Activated CD8-positive, alpha-beta memory T cell treated with anti-CD3 and anti-CD28 coated beads, Interleukin-2, amount 50 U/mL, for 4 hours (primary cell): ENCODE measurements at places on chromosomes 5 and 9.
A peak's percentile ranks its signal among the peaks of the same experiment; 100 is the strongest.

GRCh38 chr9:105157171-105157583 is 87.3 kb upstream of the SLC44A1 start:
- DNase-seq: no peak

DNA sequence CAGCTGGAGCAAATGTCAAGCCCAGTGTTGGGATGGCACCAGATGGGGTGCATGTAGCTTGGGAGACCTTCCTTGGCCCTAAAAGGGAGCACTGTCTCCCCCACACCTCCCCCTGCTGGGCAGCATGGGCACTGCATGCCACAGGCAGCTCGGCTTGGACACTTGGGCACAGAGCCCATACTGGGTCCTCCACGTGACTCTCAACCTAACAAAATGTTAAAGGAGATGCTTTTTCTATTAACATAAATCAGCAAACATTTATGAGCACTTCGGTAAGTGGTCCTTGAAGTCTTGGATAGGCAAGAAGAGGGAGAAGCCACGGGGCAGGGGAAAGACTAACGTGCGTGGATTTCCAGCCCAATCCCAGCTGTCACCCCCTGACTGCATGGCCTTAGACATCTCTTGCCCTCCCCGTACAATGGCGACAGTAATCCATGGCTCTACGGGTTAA is 23.9 kb upstream of the MAPK9 start:
- DNase-seq: peak; percentile 79

- peak; percentile 66 for DNase-seq
Observed at GRCh38 chr5:142611154-142611553, 74.7 kb downstream of the FGF1 start.

DNA sequence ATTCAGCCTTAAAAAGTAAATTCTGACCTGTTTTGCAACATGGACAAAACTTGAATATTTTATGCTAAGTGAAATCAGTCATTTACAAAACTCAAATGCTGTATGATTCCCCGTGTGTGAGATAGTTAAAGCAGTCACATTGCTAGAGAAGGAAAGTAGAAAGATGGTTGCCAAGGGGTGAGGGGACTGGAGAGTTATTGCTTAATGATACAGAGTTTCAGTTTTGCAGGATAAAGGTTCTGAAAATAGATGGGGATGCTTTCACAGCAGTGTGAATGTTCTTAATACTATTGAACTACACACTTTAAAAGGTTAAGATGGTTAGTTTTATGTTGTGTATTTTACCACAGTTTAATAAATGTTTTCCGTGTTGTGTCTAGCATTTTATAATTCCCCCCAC is 51.2 kb downstream of the SGCD start:
- no peak for DNase-seq

DNA sequence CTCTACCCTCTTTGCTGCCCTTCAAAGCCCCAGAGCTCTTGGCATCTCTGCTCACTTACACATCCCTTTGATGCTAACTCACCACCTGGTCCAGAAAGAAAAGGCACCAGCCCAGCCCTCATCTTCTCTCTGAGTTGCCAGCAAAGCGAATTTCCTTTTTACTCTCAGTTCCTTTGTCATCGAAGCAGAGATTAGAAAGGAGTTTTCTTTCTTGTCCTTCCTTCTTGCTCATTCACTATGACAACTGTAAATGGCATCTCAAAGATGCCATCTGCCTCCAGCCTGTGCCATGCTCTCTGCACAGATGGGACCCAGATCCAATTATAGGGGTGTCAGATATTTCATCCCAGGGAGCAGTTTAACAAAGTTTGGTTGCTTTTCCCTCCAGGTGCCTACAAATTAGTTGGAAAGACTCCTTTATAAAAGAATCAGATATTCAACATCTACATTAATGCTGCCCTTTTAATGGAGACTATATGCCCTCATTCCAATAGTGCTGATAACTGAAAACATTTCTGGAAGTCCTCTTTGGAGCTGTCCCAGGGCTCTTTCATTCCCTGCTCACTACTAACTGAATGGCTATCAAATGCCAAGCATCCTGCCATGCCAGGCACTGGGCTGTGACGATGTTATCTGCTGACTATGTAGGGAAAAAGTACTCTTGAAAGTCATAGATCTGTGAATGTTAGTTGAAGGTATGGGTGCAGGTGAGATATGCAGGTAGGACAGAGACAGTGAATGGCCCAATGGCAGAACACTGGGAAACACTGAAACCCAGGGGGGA is 58.9 kb downstream of the SUSD1 start:
- no peak for DNase-seq

GRCh38 chr9:118017607-118018122 is 313.5 kb downstream of the TLR4 start:
- no peak for DNase-seq
